ENCODE measurements at places on chromosomes 12 and 14.

- DNase-seq, result no peak
Observed at GRCh38 chr12:52132754-52133161, 53.3 kb downstream of the SMIM41 start.

DNA sequence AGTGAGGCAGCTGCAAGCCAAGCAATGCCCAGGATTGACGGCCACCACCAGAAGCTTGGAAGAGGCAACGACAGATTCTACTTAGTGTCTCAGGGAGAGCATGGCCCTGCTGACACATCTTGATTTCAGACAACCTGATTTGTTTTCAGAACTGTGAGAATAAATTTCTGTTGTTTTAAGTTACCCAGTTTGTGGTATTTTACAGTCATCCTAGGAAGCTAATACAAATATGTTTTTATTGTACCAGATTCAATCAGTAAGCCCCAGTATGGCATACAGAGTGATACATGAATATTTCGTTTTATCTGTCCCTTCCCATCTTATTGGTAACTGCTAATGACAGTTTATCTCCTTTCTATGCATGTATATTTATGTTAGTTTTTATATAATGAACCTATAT, 62.3 kb downstream of the SAMD4A start:
- no peak for DNase-seq

GRCh38 chr14:49796025-49796424, 28.1 kb downstream of the KLHDC2 start:
- no peak for DNase-seq

DNA sequence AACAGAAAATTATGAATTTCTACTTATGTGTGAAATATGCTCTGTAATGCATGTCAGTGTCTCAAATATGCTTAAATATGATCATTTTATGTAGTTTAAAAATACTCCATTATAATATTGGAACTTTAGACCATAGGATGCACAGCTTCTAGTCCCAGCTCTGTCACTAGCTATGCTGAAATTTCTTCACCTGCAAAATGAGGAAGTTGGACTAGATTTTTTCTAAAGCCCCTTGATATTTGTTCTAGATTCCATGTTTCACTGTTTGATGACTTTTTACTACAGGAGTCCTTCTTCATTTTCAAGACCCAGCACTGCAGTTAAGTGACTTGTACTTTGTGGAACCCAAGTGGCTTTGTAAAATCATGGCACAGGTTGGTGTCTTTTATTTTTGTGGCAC, 90.1 kb downstream of the LRRK2 start:
- DNase-seq, result no peak

- no peak for DNase-seq
Observed at GRCh38 chr12:102426599-102427542, 53.5 kb downstream of the IGF1 start.

GRCh38 chr14:61556455-61556854, 138.9 kb upstream of the HIF1A start:
- no peak for DNase-seq

GRCh38 chr14:105143451-105144025, 25.0 kb downstream of the JAG2 start:
- DNase-seq, result no peak

DNA sequence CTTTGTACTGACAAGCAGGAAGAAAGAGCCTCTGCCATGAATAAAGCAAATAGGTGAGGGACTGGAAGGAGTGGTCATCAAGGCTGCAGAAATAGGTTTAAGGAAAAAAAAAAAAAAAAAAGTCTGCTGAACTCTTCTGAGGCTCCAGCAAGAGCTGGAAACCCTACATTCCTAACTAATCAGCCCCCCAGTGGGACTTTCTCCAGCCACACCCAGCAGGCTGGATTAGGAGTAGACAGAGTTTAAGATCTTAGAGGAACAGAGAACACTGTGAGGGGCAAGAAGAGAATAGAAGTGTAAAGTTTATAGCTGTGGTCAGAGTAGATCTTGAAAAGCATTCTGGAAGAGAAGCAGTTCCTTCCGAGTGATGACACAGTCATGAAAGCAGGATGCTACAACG, 66.4 kb downstream of the ATXN2 start:
- DNase-seq, result no peak

DNA sequence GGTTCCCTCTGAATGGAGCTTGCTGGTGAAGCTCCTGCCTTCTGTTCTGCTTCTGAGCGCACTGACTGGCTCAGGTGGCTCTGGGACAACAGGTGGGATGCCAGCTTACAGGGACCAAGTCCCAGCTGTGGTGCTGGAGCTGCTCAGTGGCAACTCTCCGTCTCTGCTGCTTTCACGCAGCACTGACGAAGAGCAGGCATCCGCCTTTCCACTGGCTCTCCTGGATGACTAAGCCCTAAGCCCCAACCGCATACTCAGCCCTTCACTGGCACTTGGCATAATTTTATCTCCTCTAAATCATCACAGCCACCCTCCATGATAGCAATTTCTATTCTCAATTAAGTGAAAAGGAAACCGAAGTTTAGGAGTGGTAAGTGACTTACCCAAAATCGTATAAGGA, 3.7 kb upstream of the RTL1 start:
- no peak for DNase-seq

DNA sequence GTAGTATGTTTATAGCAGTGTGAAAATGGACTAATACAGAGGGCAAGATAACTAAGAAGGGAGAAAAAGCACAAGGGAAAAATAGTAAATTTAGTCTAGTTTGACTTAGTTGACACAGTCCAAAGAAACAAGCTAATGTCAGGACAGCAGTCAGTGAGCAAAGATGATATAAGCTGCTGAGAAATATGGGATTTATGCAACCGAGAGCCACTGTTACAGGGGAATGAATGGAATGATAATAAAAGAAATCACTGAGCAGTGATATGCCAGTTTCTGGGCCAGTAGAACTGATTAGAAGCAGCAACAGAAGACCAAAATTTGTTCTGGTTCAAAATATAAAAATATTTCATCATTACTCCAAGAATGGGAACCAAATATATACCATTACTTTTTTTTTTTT, 60.1 kb downstream of the R3HDM2 start:
- no peak for DNase-seq

DNA sequence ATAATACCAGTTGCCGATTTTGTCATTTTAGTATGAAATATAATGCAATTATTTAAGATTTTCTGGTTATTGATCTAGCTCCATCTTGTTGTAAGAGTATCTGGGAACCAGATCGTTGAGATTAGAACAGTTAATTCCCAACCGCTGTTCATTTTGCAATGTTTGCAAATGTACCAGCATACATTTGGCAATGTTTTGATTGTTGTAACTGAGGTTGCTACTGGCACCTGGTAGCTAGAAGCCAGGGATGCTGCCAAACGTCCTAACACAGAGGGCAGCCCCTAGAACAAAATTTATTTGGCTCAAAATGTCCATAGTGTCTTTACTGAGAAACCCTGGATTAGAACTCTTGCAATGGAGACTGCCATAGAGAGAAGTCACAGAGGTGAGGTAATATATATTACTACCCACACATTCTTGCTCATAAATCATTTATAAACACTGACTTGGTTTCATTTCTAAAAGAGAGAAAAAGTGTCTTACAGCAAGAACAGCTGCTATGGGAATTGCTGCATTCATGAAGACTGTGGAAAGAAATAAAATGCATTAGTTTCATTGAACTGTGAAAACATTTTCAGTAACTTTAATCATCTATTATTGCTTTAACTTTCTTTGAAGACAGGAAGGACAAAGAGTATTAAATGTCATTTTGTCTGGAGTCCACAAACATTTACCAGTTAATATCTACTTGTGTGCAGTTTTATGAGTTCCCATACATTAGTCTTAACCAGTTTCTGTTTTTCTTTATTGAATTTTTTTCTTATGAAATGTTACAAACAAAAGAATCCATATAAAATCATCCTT, 46.2 kb downstream of the ABCC9 start:
- no peak for DNase-seq

GRCh38 chr12:99097171-99097570, 452.1 kb downstream of the APAF1 start:
- no peak for DNase-seq

- DNase-seq, result no peak
Observed at GRCh38 chr12:58433959-58434358, 486.3 kb downstream of the LRIG3 start.

GRCh38 chr12:93734784-93735183, 57.6 kb downstream of the CRADD start:
- no peak for DNase-seq

- no peak for DNase-seq
Observed at GRCh38 chr14:50977863-50978528, 33.7 kb upstream of the PYGL start.

DNA sequence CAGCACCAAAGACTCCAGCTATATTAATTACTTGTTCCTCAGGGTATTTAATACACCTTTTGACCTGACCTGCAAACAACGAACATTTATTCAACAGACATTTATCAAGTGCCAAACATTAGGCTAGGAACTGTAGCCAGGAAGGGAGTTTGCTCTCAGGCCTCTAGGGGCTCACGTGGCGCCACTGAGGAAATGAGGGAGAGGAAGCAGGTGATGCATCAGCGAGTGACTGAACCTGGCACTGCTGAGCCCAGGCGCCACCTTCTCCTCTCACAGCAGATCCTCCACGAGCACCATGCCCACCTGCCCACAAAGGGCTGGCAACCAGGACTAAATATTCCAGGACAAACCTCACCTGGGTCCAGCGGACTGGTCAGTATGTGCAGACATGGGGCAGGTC, 50.2 kb downstream of the SETD3 start:
- peak; percentile 51 for DNase-seq

DNA sequence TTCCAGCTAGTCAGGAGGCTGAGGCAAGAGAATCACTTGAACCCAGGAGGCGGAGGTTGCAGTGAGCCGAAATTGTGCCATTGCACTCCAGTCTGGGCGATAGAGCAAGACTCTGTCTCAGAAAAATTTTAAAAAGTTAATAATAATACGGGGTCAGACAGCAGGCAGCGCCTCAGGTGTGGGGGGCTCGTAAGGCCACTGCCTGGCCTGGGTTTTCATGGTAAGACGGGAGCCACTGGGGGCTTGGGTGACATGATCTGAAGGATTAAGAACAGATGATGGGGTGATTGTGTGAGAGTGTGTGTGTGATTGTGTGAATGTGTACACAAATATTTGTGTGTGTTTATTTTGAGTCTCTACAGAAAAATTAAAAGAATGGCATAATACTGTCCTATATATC, 23.6 kb downstream of the BCL7A start:
- DNase-seq, result no peak

- no peak for DNase-seq
Observed at GRCh38 chr12:111209811-111210210, 159.1 kb downstream of the PHETA1 start.

DNA sequence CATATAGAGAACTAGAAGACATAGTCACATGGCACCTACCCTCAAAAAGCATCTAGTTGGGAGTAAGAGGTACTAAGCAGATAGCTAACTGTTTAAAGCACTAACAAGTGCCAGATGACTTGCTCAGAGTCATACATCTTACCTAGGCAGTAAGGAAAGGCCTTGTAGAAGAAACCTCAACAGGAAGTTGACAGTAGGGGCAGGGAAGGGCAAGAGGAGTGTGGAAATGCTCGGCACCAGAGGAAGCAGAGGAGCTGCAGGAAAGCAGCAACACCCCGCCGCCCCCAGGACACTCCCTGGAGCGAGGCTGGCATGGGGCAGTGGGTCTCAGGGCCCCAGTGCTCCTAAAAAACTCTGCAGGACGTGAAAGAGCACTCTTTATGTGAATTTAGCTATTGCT, 92.9 kb downstream of the PPP2R5C start:
- no peak for DNase-seq

GRCh38 chr12:5390174-5390799, 41.6 kb upstream of the NTF3 start:
- no peak for DNase-seq

- peak; percentile 88 for DNase-seq
Observed at GRCh38 chr12:674272-674781, 11.1 kb upstream of the NINJ2 start.

DNA sequence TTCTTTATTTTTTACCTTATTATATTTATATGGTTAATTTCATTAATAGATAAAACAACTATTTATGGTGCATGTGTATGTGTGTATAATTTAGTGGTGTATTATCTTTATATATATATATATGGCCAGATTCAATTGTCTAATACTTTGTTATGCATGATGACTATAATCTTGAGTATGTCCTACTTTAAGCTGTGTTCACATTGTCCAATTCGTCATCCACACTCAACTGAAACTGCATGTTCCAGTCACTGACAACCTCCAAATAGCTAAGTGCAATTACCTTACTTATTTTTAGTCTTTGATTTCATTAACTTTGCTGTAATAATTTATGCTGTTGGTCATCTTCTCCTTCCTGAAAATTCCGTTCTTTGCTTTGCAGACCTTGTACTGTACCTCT, 306.5 kb upstream of the TMTC1 start:
- DNase-seq, result no peak

- DNase-seq, result no peak
Observed at GRCh38 chr14:61561657-61562276, 133.5 kb upstream of the HIF1A start.

DNA sequence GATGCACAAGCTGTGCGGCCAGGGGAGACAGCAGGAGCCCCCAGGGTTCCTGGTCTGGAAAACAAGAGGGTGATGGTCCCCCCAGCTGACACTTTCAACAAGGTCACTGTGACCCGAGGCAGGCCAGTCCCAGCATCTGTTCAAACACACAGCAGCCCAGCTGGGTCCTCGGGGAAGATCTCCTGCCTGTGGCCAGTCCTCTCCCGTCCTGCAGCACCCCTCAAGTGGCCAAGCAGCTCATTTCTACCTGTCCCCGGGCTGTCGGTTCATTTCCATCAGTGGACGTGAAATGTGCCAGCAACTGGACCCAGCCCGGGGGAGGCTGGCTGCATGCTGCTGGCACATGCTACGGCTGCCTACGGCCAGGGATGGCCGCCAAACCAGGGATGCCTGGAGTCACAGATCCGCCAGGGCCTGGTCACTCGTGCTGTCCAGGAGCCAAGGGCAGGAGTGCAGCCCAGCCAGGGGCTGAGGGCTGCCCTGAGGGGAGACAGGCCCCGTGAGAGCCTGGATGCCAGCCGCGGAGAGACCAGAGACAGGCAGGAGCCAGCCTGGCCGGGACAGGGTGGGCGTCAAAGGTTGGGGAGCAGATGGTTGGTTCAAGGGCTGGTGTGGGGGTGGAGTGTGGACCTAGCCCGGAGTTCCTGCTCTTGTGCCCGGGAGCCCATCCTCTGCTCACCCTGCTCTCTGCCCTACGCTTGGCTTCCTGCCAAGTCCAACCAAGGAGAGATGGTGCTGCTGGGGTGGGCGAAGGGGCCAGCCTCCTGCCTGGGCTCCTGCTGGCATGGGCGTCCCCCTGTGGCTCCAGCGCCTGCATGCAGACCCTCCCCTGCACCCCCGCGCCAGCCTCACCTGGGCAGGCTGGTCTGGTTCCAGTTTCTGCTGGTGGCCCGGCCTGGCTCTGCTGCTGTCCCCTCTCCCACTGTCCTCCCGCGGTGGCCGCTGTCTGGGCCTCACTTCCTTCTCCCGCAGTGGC, 143.8 kb downstream of the ADGRD1 start:
- DNase-seq, result no peak

DNA sequence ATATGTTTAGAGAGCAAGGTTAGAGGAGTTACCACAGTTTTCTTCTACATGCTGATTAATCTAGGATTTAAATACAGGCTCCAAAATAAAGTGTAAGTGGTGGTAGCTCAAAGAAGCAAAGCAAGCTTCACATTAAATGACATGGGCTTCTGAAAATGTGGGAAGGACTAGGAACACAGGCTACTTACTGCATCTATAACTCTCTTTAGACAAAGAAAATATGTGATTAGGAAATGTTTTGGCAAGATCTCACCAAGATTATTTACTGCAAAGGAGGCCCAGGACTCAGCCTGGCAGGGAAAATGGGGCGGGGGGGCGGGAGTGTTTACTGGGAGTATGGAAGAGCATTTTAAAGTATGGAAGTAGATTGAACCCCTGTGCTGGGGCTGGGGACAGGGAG, 39.4 kb downstream of the ETV6 start:
- DNase-seq, result no peak

GRCh38 chr14:105397350-105397931, 897 bp upstream of the TEX22 start:
- DNase-seq, result no peak

Measured in activated CD4-positive, alpha-beta T cell treated with anti-CD3 and anti-CD28 coated beads for 48 hours (primary cell).